Naive thymus-derived CD8-positive, alpha-beta T cell (primary cell): ENCODE measurements at places on chromosomes 13 and 19.

GRCh38 chr13:36875431-36875830 is 44.6 kb downstream of the SMAD9 start:
- no peak for DNase-seq

DNA sequence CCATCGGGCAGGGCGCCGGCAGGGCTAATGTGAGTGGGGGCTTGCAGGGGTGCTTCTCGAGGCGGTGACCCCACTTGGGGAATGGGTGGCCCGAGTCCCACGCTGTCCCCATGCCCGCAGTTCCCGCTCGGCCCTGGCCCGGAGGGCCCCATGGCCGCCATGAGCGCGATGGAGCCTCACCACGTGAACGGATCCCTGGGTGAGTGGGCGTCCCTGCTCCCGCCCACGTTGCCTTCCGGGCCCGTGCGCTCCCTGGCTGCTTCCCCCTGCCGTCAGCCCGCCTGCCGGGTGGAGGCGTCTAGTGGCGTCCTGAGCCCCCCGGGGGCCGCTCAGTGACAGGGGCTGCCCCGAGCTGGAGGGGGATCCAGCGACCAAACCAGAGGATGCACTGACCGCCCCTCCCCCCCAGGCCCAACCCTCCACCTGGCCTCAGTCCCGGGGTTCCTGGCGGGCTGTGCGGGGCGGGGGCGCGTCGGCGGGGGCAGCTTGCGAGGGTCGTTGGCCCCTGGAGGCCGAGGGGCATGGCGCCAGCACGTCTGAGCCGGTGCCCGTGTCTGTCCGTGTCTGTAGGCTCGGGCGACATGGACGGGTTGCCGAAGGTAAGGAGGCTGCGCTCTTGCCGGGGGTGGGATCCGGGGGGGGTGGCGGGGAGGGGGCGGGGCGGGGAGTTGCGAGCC is 4.8 kb downstream of the ISYNA1 start:
- DNase-seq = peak; percentile 49

GRCh38 chr19:46932346-46932745 is 71.5 kb downstream of the ARHGAP35 start:
- no peak for DNase-seq

DNA sequence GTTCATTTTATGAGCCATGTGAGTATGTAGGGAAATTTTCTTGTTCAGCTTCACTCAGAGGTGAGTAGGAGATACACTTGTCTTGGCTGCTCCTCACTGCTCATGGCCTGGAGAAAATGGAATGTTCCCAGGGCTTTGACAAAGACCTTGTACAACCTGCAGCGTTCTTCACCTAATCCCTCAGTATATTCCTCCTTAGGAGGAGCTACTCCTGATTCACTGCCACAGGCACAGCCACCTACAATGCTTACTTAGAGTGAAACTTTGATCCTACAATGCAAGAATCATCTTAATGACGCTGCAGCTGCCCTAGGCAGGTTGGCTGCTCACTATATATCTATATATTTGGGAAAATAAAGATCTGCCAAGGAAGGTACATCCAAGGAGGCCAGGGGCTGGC is 364.2 kb downstream of the KLF5 start:
- no peak for DNase-seq

GRCh38 chr19:14371301-14371821 is 9.9 kb upstream of the ADGRE5 start:
- no peak for DNase-seq

- DNase-seq = no peak
These were observed 39.1 kb downstream of the FAM216B start for GRCh38 chr13:42820451-42820850.

DNA sequence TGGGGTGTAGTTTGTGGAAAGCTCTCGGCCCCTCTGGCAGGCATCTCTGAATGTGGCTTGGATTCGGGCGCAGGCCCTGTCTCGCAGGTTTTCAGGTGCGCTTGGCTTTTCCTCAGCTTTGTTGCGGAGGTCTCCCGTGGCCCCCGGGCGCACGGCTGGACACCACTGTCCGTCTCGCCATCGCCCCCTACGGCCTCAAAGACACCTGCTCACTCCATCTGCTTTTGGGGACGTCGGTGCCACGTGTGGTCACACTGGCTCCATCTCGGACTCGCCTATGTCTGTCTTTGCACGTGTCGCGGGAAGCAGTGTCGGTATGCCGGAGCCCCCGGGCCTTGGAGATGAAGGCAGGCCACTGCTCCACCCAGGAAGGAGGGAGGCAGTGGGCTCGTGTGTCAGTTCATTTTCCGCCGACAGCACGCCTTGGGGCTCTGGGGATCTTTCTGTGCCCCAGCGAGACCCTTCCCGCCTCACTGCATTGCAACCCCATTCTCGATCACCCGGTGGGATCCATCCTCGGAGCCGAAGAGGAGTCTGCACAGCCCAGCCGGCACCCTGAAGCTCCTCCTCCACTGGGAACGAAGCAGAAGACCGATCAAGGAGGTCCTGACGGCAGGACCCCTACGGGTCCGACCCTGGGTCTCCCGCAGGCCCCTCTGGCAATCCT is 42.1 kb downstream of the ZNF146 start:
- no peak for DNase-seq

DNA sequence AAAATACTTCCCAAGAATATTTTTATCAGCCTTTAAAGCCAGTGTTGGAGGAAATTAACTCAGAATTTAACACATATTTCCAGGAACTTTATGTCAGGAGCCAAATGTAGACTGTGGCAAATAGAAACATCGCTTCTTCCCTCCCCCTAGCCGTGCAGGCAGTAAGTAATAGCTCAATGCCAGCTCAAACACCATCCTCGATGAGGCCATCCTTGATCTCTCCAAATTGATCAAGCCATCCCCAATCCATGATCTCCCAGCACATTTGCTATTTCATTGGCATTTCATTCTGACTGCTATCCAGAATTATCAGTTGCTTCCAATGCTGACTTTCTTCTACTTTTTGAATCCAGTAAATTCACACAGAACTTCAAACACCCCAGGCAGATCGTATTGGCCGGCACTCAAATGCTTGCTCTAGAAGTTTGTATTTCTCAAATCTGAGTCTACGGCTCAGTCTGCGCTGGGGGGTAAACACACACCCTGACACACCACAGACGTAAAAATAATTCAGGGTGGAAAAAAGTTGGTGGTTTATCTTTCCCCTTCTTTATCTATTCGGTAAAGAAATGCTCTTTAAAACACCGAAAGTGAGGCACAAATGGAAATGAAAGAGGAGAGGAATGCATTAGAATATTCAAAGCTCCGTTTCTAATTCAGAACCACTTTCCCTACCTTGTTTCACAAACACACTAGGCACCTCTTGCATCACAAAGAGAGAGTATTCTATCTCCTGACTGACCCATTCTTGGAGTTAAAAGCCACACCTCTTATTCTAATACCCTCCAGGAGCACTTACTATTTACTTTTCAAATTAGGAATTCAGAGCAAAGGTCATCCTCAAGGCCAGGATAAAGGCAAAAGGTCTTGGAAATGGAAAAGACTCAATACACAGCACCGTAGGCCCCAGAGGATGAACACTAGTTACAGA is 991 bp downstream of the OBI1 start:
- DNase-seq = no peak

GRCh38 chr13:103243495-103243894 is 177.3 kb upstream of the SLC10A2 start:
- DNase-seq = no peak

DNA sequence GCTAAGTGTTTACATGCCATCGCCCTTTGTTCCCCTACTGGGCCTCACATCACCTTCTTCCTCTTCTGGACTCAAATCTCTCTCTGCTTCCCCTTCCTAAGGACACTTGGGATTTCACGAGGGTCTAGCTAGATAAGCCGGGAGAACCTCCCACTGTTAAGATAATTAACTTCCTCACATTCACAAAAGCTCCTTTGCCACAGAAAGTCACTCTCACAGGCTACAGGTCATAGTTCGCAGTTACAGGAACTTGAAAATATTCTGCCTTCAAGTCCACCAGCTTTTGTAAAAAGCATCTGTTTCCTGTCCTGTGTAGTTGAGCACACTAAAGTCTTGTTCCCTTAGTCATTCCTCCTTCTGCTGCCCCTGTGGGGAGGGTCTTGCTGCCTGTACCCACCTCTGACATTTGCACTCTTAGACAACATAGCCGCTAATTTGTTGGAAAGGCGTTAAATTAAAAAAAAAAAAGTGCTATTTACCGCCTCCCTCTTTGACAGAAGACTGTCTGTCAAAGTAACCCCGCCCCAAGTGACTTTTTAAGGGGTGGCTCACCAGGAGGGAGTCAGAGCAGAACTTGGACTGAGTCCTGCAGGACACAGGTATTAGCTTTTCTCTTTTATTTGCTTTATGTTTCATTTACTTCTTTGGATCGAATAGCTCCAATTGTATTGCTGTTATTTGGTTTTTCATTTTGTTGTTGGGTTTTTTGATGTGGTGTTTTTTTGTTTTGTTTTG is 26.8 kb upstream of the CEACAM21 start:
- peak; percentile 75 for DNase-seq

GRCh38 chr13:40961214-40961613 is 57.9 kb downstream of the ELF1 start:
- DNase-seq = no peak

DNA sequence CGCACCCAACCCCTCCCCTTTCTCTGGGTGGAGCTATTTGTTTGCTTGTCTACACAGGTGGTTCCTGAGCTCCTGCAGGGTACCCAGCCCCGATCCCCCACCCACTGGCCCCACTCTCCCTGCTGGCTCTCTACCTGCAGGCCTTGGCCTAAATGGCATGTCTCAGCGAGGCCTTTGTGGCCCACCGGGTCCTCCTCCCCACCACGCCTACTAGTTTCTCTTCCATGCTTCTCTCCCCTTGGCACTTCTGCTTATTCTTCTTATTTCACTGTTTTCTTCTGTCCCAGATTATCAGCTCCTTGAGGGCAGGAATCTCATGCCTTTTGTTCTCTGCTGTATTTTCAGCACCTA is 57.4 kb upstream of the ZNF536 start:
- no peak for DNase-seq

DNA sequence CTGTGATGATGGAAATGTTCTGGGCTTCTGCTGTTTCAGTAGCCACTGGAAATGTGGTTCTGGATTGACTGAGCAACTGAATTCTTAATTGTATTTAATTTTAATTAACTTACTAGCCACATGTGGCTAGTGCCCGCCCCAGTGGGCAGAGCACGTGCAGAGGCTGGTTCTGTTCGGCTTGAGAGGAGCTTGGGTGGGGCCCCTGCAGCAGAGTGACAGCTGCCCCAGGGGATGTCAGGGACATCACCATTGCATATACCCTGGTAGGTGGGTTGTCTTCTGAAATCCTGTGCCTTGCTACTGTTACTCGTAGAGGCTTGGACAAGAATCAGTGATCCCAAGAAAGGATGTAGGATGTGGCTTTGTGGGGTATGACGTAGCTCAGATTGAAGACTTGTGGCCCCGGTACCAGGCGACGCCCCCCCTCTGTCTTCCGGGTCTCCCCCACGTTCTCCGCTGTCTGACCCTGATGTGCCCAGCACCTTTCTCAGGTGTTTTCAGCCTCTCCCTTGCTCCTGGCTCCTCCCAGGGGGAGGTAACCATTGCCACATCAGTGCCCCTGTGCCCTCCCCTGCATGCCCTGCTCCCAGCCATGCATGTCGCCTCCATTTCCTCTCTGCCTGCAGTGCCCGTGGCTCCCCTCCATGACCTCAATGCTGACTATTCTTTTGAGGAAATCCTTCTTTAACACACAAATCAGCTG is 102.6 kb upstream of the RNF113B start:
- DNase-seq = no peak

GRCh38 chr19:44878120-44878865 is 12.8 kb upstream of the TOMM40 start:
- DNase-seq = no peak

- no peak for DNase-seq
These were observed 25.1 kb downstream of the TMPRSS9 start for GRCh38 chr19:2385053-2385721.
